ENCODE measurements at places on chromosomes 1 and 21. TPM values are rescaled to one million over a fixed set of nuclear protein-coding genes. Genes with fewer than 3 reads are reported as not detected.
A peak's percentile ranks its signal among the peaks of the same experiment; 100 is the strongest.

DNA sequence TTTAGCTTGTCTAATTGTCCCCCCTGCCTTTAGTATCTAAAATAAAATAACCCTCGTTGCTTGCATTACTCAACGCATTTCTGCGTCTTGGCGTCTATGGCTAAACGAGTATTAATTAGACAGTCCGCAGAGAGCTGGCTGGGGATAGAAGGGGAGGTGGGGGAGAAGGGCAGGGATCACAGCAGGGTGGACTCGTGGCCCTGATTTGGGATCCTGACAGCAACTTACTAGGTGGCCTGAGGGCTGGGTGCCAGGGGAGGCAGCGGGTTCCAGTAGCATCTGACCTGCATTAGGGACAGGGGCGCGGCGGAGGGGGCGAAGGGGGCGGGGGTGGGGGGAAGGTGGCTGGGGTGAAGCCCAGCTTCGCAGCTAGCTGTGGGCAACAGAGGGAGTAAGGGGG, 1.1 kb upstream of the BACE2 start:
- peak; percentile 82 for DNase-seq

DNA sequence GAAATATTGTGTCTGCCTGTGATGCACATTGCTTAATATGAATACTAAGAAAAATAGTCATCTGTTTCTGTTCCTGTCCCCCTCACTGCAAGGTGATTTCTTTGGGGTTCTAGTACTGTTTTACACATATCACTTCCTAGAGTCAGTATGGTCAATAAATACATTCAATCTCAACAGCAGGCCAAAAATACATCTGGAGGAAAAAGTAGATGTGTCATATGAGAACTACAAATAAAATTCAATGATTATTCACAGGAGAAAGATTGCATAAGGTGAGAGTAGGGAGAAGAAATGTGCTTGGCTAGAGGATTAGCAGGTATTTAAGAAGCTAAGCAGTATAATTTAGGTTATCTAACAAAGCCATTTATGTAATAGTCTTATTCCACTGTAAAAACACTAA, 45.3 kb upstream of the SAMSN1 start:
- DNase-seq: no peak

DNA sequence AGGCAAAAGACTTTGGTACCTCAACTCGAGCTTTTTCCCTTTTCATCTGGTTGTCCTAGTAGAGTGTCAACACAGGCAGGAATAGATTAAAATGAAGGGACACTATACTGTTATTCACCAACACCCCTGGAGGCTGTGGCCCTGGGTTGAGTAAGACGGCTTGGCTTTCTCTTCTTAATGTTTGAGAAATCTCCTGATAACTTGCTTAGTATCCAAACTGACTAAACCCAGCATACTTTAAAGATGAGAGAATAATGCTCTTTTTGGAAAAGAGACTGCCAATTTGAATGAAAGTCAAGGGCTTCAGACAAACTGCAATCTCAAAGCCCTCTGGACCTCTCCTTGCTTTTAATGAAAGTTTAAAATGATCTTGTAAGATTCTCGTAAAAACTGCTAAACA, 2.6 kb upstream of the SLC30A1 start:
- DNase-seq: no peak

- DNase-seq: no peak
Measured at GRCh38 chr1:81135524-81135923, 665.2 kb upstream of the ADGRL2 start.

- DNase-seq: no peak
Measured at GRCh38 chr1:25031966-25032667, 102.0 kb upstream of the RUNX3 start.

DNA sequence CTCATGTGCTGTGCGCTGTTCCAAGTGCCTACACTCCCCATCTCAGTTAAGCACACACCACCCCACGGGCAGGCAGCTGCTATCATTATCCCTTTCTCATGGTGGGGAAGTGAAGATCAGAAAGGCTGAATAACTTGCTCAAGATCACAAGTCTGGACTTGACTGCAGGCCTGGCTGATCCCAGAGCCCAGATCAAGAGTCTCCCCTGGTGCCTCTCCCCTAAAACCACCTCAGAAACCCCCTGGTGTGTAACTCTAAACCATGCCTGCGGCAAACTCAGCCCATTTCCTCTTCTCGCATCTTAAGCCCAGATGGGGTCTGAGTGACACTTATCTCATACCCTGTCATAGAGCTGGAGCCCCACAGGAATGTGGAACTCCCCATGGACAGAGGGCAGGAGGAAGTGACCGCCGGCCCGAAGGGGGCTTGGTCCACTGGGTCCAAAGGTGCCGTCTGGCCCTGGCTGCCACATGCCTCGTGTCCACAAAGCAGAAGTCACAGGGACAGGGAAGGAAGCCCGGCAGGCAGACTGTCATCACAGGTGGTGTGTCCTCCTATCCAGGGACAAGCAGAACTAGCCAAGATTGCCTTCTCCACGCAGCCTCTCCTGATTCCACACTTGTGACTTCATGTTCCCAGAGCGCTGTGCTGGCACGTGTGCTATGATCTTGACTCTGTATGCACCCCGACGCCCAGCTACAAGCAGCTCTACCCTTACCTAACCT, 92.1 kb downstream of the SYF2 start:
- DNase-seq: no peak

- DNase-seq: no peak
Measured at GRCh38 chr1:226017070-226017469, 17.9 kb upstream of the SDE2 start.

DNA sequence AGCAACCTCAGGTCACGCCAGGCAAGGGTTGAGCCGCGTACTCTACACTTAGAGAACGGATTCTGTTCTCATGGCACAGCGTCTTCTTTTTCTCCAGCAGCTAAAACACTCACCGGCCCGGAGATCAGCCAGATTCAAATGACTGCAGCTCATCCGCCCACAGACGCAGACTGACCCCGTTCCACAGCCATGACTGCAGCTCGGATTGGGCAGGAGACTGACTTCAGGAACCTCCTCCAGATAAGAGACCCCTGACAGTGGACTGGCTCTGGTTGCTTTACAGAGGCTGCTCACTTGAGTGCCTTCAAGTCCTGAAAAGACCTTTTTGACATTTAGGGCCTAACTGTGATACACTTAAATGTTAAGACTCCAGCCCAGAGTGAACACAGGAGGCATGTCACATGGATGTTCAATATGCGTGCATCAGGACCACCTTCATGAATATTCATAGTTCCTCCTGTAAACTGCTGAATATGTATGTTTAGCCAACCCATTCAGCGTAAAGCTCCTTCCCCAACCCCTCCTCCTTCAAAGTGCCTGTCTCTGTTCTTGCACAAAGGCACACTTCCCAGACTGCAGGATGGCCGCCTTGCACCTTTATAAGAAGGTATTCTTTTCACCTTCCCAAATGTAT, 42.6 kb downstream of the BACE2 start:
- DNase-seq: no peak

GRCh38 chr1:16080422-16081150, 7.1 kb upstream of the FAM131C start:
- no peak for DNase-seq

GRCh38 chr1:102435483-102435882, 438.8 kb upstream of the OLFM3 start:
- no peak for DNase-seq

GRCh38 chr1:199405634-199406196, 621.8 kb upstream of the NR5A2 start:
- DNase-seq: no peak

DNA sequence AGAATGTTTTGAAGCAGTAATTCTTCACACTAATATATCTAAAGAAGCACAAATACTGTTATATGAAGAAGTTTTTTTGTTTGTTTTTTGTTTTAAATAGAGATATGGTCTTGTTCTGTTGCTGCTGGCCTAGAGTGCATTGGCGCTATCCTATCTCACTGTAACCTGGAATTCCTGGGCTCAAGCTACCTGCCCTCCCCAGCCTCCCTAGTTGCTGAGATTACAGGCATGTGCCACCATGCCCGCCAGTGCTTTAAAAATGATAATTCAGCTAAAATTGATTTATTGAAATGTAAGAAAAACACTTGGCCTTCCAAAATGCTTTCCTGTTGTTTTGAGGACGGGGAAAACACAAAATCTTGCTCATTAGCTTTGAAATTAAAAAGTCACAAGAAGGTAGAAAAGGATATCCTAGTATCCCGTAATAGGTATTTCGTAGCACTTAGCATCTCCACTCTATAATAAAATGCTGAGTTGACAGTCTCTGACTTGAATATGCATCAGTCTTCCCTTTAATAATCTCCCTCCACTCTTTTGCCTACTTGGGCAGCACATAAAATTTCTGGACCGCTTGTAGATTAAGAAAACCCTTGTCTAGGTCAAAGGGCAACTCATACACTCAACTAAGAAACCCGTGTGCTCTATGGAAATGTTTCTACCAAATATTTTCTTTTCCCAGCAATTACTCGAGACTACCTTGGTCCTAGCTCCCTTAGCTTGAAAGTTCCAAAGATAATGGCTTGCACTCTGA, 1.3 kb downstream of the SCYL3 start:
- DNase-seq: no peak

DNA sequence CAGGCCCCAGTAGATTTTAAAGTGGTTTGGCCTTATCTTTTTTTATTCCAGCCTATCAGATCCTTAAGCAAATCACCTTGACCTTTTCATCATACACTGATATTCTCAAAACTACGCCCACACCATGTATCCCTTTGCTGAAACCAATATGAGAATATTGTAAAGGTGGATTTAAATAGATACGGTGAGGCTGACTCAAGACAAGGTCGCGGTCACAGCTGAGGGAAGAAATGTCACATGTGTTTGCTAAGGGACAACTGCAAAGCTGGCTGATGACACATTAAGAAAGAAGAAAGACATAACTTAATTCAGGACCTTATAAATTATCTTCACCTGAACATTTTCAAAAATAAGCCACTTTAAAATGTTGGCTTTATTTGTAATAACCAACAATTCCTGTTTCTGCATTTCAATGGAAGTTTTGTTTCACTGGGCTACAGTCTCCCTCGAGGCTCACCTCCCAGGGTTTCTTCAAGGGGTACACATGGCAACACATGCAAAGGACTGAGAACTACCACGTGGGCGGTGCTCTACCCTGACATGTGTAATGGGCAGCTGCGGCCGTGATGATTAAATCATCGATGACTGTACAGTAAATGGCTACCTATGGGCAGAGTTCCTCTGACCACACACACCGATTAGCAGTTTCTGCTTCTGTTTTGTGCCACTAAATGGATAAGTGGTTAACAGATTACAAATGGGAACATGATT, 189.5 kb downstream of the SIPA1L2 start:
- no peak for DNase-seq

- DNase-seq: peak; percentile 75
Measured at GRCh38 chr1:2544875-2545640, 11.1 kb upstream of the TNFRSF14 start.

DNA sequence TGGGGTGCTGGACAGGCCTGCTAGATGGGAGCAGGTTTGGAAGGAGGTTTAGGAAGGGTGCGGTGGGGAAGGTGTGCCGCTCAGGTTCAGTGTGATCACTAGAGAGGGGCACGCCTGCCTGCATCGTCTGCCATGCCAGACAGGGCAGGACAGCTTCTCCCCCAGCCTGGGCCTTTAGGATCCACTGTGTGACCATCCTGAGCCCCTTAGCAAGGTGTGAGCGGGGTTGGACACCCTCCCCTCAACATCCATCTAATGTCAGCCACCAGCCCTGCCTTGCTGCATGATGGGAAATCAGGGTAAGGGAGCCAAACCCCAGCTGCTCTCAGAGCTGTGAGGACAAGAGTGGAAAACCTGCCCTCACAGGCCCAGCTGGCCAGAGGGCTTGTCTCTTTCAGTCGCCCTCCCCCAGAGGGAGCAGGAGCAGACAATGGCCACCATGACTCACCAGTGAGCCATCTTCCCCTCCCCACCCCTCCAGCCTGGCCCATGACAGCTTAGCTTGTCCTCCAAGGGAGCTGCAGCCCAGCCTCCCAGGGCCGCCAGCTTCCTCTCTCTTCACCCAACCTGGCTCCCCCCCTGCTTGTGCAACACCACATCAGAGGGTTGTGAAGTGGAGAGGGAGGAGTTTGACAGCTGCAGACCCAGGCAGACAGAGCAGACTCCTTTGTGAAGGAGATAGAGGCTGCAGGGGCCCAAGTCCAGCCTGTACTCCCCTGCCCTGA, 37.0 kb downstream of the NUAK2 start:
- peak; percentile 85 for DNase-seq

DNA sequence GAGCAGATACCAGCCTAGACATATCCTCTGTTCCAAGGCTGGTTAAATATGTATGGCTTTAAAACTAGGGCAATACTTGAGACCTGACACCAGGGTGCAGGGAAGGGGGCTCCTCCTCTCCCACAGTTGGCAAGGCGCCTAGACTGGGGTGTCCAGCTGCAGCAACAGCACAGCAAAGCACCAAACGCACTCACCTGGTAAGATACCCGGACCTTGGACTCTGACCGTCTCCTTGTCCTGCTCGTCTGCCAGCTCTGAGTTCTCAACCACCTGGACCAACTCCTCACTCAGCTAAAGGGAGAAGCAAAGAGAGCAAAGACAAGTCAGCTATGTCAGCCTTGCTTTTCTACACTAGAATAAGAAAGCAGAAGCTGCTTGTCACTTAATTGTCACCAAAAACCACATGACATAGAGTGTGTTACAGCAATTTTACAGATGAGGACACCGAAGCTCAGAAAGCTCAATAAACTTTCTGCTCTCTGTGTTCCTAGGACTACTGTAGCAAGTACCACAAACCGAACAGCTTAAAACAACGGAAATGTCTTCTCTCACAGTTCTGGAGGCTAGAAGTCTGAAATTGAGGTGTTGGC, 4.4 kb downstream of the PACC1 start:
- no peak for DNase-seq

DNA sequence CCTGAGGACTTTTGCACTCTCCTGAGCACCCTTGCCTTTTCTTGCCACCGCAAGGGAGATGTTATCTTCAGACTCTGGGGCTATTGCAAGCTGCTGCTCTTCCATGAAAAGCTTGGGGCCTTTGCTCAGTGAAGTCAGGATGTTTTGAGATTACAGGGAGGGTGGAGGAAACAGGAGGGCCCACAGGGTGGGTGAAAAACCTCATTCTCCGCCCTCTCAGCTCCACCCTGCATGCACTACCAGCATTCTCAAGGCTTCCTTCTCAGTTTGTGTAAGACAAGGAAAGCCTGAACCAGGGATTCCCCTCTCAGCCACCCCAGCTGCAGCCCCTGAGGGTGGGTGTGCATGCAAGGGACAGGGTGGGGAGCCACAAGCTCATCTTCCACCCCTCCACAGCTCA, 25.8 kb upstream of the ZNF648 start:
- no peak for DNase-seq

DNA sequence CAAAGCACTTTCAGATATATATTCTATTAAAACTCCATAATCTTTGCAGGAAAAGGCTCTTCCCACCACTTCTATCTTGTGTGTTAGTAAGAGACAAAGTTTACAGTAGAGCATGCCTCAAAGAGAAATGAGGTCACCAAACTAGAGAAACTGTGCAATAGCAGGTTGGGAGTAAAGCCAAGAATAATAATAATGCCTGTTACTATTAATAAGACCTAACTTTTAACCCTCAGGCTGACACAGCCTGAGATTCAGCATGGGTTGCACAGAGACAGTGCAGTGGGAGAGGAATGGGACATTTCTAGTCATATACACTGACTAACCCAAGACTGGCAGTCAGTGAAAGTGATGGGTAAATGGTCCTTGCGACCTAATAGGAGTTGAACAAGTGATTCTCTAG, 320.2 kb upstream of the NFIA start:
- no peak for DNase-seq

- no peak for DNase-seq
Measured at GRCh38 chr21:18705971-18706370, 302.4 kb upstream of the TMPRSS15 start.

The PAQR6 gene
- 0.84 TPM for total RNA-seq

The COL6A2 gene
- total RNA-seq: 323 TPM

The LPAR3 gene
- 46.2 TPM for total RNA-seq

The PRDM15 gene
- total RNA-seq: 6.0 TPM

The ATAD3A gene
- total RNA-seq: 15.5 TPM

The TUFT1 gene
- total RNA-seq: 4.9 TPM

The CR1L gene
- not detected for total RNA-seq

The GJC2 gene
- total RNA-seq: 1.7 TPM

The TMEM269 gene
- 0.06 TPM for total RNA-seq

All from right cardiac atrium (tissue), 5 donors.